ENCODE measurements at places on chromosomes 4 and X.

GRCh38 chr4:37890801-37891259, at the start of gene TBC1D1:
Gene TBC1D1 (plus strand): TSS chr4:37891084. CDS start chr4:37902096, 11,012 bp downstream.
- DNase-seq = peak; percentile 73

- DNase-seq = no peak
Measured at GRCh38 chrX:42220666-42221065, 297.3 kb upstream of the CASK start.

DNA sequence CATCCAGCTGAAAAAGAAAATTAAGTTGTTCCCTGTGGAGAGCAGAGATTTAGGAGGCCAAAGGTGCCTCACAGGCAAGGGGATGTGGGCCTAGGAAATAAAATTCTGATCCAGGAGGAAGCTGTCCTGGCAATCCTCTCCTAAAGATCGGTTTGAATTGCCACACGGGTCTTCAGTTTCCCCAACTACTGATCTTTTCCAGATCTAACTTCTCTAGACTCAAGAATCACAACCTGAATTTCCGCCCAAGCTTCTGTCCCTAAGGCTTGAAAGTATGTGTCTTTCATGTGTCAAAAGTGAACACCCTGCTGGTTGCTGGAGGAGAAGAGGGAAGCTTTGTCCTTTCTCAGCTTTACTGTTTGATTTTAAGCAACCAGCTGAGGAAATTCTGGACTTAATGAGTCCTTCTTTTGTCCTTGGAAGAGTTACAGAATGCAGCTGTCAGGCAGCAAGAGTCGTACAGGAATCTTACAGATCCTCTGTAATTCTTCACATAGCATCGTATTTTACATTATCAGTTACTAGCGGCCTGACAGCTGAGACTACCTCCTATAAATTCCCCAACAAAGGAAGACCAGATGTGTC, 93.8 kb downstream of the INPP4B start:
- DNase-seq = no peak

DNA sequence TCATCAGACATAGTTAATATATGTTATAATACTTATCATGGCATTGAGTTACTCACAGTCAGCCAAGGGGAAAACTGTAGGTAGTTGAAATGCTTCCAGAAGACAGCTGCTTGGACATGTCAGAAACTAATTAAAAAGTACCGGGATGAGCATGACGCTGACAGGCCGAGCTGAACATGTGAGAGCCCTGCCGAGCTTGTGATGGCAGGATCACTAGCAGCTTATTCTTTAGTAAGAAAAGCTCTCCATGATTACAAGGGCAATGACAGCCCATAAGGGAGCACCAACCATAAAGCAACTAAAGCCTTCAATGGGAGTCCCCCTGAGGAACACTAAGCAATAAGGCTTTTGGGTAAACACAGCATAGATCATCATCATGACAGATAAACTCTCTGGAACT, 435.6 kb downstream of the TLL1 start:
- DNase-seq = no peak

GRCh38 chr4:78642934-78643333, 91.4 kb downstream of the ANXA3 start:
- DNase-seq = no peak

GRCh38 chrX:1614927-1615326, at the start of gene ASMT:
Gene ASMT (plus strand): TSS chrX:1615059. CDS start chrX:1615200, 141 bp downstream.
- DNase-seq = no peak

DNA sequence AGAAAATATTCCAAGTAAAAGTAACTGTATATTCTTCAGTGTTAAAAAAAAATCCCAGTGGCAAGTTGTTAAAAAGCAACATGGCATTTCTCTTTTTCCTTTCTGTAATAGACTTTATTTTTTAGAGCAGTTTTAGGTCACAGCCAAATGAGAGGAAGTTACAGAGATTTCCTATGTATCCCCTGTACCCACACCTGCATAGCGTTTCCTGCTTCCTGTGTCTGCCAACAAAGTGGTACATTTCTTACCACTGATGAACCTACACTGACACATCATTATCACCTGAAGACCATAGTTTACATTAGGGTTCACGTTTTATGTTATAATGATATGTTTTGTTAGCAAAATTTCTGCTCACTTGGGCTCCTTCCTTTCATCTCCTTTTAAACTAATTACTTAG, 124.7 kb downstream of the GPAT3 start:
- DNase-seq = no peak

DNA sequence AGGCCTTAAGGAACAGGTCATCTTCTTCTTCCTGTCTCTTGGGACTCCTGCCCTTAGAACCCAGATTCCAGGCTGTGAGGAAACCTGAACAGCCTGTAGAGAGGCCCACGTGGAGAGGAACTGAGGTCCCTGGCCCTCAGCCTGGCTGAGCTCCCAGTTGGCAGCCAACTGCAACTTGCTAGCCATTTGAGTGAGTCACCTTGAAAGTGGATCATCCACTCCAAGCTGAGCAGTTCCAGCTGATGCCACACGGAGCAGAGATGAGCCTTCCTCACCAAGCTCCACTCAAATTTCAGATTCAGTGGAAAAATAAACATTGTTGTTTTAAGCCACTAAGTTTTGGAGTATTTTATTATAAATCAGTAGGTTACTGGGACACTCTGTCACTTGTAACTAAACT, 392.5 kb downstream of the BCOR start:
- DNase-seq = no peak

All from activated B cell treated with CpG ODN at 0.5 μM for 24 hours (primary cell).